ENCODE measurements at places on chromosomes 2 and 18.

- DNase-seq, result no peak
These were observed 11.6 kb downstream of the SRSF7 start for GRCh38 chr2:38739524-38739923.

GRCh38 chr2:110713513-110714362 lies 18.6 kb upstream of the ACOXL start:
- no peak for DNase-seq

DNA sequence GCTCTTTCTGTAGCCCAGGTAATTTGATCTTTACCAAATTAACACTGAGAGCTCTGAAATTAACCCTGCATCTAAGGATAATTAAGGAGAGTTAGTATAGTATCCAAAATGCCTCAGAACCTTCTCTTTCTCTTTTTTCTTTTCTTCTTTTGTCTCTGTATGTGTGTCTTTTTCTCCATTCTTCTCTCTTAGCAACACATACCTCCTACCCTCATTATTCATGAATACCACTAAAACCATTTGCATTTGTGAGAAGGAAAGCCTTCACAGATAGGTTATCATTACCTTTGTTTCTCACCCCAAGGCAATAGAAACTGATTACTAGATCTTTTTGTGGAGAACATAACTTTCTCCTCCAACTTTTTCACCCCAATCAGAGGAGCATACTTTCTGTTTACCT lies 376.5 kb upstream of the NXPH2 start:
- DNase-seq, result no peak

DNA sequence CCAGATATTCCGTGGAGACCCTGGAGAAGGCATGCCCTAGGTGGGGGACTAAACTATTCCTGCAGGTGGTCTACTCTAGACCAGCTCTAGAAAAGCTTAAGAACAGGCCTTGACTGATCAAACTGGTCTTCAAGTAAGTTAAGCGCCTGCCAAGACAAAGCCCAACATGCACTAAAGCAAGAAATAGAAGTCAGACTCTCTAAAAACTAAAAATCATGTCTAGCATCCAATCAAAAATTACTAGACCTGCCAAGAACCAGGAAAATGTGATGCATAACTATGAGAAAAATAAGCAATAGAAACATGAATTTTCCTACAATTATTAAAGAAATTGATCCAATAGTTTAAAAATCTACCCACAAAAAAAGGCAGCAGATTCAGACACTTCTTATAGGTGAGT lies 13.6 kb downstream of the KIF1A start:
- no peak for DNase-seq

GRCh38 chr18:49237031-49237430 lies 223.4 kb downstream of the DYM start:
- no peak for DNase-seq

DNA sequence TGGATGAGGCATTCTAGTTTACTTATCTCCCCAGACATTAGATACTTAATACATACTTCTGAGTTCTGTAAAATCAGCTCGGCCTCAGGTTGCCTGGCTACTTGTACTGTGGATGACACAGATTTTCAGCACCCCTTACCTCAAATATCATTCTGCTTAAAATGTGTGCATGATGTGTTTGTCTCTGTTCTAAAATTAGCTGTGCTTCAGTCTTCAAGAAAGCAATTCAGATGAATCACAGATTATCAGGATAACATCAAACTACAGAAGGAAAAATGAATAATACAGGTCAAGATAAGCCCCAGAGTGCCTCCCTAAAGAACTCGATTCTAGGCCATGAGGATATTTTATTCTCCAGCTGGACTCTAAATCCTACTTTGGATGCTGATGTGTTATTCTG lies 21.3 kb upstream of the MAPRE2 start:
- no peak for DNase-seq

DNA sequence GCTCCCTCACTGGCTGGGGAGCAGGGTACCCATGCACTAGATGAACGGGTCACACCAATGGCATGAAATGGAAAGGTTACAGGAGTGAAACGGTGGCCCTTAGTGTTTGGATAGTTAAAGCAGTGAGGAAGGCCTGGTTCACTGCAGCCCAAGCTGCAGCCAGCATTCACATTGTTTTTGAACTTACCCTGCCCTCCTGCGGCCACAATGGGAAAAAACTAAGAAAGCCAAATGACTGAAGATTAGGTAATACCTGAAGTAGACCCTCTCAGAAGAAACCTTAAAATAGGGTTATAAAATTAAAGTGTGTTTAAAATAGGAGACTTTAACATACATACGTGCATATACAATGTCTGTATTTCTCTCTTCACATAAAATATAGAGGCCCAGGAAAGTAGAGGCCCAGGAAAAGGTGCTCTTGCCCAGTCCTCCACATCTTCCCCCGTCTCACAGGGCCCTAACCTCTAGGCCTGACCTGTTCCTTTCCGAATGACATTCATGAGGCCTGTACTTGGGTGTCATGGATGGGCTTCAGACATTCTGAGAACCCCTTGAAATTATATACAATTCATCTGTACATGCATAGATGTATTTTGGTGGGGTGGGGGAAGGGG lies 33.3 kb downstream of the DOK1 start:
- DNase-seq, result peak; percentile 72

DNA sequence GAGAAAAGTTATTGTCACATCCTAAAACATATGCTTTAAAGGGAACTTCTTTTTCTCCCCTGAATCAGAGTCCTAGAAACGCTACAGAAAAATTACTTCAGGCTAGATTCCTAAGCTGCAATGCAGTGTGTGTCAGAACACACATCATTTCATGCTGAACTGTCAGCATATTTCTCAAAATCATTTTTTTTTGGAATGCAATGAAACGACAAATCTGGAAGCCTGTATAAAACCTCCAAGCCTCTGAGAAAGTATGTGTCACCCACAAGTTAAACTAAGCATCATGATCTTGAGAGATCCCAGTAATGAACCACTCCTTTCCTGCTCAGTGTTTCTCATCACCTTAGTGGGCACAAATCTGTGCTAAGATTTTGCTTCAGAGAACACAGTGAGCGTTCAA lies 276.2 kb downstream of the ZNF521 start:
- DNase-seq, result no peak

- DNase-seq, result no peak
These were observed 89.6 kb downstream of the NR4A2 start for GRCh38 chr2:156242874-156243273.

DNA sequence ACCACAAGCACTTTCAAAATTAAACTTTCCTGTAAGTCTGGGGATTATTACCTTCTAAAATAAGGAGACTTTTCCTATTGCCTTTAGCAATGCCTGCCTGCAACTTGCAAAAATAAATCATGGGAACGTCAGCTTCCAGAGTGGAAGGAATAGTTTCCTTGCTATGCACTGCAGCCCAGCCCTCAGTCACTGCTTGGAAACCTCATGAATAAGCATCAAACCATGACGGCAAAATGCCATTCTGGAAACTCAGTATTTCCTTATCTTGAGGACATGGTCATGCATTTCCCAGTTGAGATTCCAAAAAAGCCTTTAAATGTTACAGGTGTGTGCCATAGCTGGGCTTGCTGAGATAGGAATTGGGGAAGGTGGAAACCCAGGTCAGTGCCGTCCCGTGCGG lies 84.2 kb upstream of the OTOS start:
- DNase-seq, result no peak

DNA sequence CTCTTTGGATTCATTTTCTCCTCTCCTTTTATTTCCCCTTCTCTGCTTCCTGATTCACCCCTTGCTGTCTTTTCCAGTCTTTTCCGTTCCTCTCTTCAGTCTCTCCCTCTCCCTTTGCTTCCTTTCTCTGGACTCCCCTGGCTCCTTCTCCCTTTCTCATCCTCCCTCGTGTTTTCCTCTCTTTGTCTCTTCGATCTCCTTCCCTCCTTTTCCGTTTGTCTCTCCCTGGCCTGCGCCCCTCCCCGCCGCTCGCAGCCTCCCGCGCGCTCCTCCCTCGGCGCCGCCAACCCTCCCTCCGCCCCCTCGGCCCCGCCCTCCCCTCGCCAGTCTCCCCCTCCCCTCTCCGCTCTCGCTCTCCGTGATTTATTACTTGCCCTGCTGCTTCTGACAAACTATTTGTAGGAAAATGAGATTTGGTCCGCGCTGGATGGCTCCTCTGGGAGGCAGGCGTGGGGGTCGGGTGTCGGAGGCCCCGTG lies 46.0 kb upstream of the PAX8 start:
- peak; percentile 76 for DNase-seq

DNA sequence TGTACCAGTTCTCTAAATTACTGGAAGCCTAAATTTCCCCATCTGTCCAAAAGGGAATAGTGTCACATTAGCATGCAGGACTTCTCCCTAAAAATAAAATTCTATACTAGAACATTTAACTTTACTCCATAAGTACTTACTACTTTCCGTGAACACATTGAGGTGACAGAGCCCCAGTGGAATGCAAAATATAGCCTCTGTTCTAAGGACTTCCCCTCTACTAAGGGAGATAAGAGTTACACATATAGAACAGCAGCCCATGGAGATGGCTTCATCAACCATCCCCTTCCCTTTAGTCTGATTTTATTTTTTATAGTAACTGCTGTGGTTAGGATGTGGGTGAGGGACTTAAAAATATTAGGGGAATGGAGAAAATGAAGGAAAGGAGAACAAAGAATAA lies 68.9 kb upstream of the STPG4 start:
- no peak for DNase-seq

DNA sequence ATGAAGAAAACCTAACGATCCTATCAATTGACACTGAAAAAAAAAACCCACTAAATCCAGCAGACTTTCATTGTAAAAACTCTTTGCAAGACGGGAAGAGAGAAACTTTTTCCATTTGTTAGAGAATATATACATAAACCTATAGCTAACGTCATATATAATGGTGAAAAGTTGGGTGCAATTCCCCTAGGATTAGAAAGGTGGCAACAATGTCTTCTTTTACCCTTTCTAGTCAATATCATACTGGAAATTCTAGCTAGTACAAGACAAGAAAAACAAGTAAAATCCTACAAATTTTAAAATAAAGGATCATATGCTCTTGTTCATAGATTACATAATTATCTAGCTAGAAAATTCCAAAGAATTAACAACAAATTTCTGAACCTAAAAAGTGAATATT lies 1596.5 kb upstream of the LRRTM1 start:
- no peak for DNase-seq

All from retina (tissue), 1 donor.